ENCODE measurements at places on chromosomes 2 and 18.

DNA sequence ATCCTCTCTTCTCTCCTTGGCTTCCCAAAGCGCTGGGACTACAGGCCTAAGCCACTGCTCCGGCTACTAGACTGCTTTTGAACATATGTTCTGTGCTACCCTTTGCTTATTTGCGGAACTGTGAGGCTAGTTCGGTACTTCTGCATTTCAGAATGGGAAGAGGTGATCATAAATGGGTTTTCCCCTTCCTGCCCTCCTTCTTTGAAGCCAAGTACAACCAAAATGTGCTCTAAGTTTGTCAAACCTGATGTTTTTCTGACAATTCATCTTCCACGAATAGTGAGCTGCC is 1.7 kb upstream of the ESCO1 start:
- no peaks in the 10 kb centered on the region for H3K36me3 ChIP-seq
- H3K27me3 ChIP-seq: no peaks in the 10 kb centered on the region
- no peak overlapping the region for H3K27ac ChIP-seq
- H3K4me3 ChIP-seq: no peak overlapping the region

GRCh38 chr18:29034113-29034856 is 857.4 kb upstream of the CDH2 start:
- H3K27ac ChIP-seq: no peak overlapping the region
- no peaks in the 10 kb centered on the region for H3K27me3 ChIP-seq
- H3K4me1 ChIP-seq: no peaks in the 10 kb centered on the region
- H3K4me3 ChIP-seq: no peak overlapping the region
- DNase-seq: no peak

GRCh38 chr2:232328516-232329460 is 49.8 kb upstream of the ALPP start:
- no peak overlapping the region for H3K27ac ChIP-seq
- no peaks in the 10 kb centered on the region for H3K36me3 ChIP-seq
- no peak overlapping the region for H3K4me3 ChIP-seq
- peaks cover 7% of the 10 kb centered on the region for H3K4me1 ChIP-seq
- H3K27me3 ChIP-seq: no peaks in the 10 kb centered on the region
- no peak for DNase-seq

GRCh38 chr2:235366807-235367206 is 127.0 kb upstream of the AGAP1 start:
- H3K36me3 ChIP-seq: no peaks in the 10 kb centered on the region
- H3K27me3 ChIP-seq: peaks cover 3% of the 10 kb centered on the region
- no peaks in the 10 kb centered on the region for H3K4me1 ChIP-seq
- no peak overlapping the region for H3K27ac ChIP-seq

- no peak overlapping the region for H3K27ac ChIP-seq
- H3K36me3 ChIP-seq: no peaks in the 10 kb centered on the region
- DNase-seq: no peak
- H3K4me1 ChIP-seq: no peaks in the 10 kb centered on the region
- H3K4me3 ChIP-seq: no peak overlapping the region
- H3K27me3 ChIP-seq: no peaks in the 10 kb centered on the region
These were observed 10.2 kb upstream of the TTC32 start for GRCh38 chr2:19911808-19912509.

DNA sequence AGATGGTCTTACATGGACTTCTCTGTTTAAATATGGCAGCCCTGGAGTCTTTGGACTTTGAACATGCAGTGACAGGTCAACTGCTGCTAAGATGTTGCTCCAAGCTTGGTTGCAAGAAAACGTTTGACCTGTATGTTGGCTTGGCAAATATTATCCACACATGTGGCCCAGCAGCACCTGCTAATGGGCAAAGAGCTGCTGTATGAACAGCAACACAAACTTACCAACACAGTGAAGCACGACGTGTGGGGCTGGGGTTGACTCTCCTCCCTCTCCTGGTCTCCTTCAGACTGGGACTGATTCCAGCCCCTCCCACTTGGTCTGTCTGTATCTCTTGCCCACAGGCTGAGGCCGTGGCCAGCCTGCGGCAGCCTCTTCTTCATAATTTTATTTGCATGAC is 3.8 kb downstream of the KCNE4 start:
- H3K36me3 ChIP-seq: no peaks in the 10 kb centered on the region
- H3K27me3 ChIP-seq: no peaks in the 10 kb centered on the region
- no peak for DNase-seq
- H3K4me3 ChIP-seq: no peak overlapping the region
- no peak overlapping the region for H3K27ac ChIP-seq

DNA sequence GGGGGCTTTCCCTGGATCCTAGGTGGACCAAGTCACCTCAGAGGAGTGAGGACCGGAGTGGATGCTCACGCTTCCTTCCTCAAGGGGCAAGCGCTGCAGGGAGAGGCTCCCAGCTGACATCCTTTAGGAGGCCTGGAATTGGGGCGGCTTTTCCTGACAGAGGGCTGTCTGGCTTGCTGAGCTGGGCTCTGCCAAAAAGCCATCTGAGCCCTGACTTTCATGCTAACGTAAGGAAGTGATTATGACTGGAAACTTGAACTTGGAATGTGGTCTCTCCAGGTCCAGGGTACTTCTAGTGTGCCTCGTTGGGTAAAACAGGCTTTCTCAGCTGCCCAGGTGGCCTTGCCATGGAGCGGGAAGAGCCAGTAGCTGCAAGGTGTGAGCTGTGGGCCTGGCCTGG is 268.3 kb upstream of the SPRED2 start:
- no peaks in the 10 kb centered on the region for H3K4me1 ChIP-seq
- no peak overlapping the region for H3K4me3 ChIP-seq
- no peak for DNase-seq
- peaks cover 5% of the 10 kb centered on the region for H3K27me3 ChIP-seq
- no peaks in the 10 kb centered on the region for H3K36me3 ChIP-seq
- H3K27ac ChIP-seq: no peak overlapping the region

GRCh38 chr2:71071681-71072398 is 3.4 kb downstream of the NAGK start:
- peak; percentile 35 for DNase-seq
- no peak overlapping the region for H3K27ac ChIP-seq
- H3K36me3 ChIP-seq: peaks cover 24% of the 10 kb centered on the region
- peaks cover 52% of the 10 kb centered on the region for H3K4me1 ChIP-seq
- H3K27me3 ChIP-seq: no peaks in the 10 kb centered on the region

GRCh38 chr2:75055142-75055819 is 96.8 kb downstream of the POLE4 start:
- H3K4me1 ChIP-seq: no peaks in the 10 kb centered on the region
- no peak overlapping the region for H3K27ac ChIP-seq
- H3K27me3 ChIP-seq: no peaks in the 10 kb centered on the region
- no peak overlapping the region for H3K4me3 ChIP-seq
- H3K36me3 ChIP-seq: no peaks in the 10 kb centered on the region
- no peak for DNase-seq

GRCh38 chr2:217555081-217555876 is 447.5 kb downstream of the TNS1 start:
- no peak overlapping the region for H3K27ac ChIP-seq
- H3K4me3 ChIP-seq: no peak overlapping the region
- H3K36me3 ChIP-seq: no peaks in the 10 kb centered on the region
- no peaks in the 10 kb centered on the region for H3K27me3 ChIP-seq
- H3K4me1 ChIP-seq: no peaks in the 10 kb centered on the region

DNA sequence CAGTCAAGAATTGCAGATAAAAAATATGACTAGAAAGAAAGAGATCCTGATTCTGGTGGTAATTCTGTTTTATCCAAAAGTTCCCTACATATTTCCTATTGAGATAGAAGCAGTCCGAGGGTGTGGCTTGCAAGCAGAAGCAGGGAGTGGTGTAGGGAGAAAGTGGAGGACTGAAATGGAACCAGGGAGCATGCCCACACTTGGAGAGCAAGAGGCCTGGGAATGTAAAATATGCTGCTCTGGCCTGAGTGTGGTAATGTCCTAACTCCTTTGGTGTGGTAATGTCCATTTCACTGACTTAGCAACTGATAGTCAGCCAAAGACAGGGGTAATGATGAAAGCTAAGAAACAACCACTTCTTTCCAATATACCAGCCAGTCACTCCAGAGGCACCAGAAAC is 30.1 kb upstream of the FMNL2 start:
- H3K27ac ChIP-seq: no peak overlapping the region
- no peaks in the 10 kb centered on the region for H3K4me1 ChIP-seq
- DNase-seq: no peak
- H3K36me3 ChIP-seq: no peaks in the 10 kb centered on the region
- H3K27me3 ChIP-seq: no peaks in the 10 kb centered on the region

Measured in CD8-positive, alpha-beta memory T cell (primary cell).